ENCODE measurements at places on chromosomes 2 and 18.
A peak's percentile ranks its signal among the peaks of the same experiment; 100 is the strongest.

DNA sequence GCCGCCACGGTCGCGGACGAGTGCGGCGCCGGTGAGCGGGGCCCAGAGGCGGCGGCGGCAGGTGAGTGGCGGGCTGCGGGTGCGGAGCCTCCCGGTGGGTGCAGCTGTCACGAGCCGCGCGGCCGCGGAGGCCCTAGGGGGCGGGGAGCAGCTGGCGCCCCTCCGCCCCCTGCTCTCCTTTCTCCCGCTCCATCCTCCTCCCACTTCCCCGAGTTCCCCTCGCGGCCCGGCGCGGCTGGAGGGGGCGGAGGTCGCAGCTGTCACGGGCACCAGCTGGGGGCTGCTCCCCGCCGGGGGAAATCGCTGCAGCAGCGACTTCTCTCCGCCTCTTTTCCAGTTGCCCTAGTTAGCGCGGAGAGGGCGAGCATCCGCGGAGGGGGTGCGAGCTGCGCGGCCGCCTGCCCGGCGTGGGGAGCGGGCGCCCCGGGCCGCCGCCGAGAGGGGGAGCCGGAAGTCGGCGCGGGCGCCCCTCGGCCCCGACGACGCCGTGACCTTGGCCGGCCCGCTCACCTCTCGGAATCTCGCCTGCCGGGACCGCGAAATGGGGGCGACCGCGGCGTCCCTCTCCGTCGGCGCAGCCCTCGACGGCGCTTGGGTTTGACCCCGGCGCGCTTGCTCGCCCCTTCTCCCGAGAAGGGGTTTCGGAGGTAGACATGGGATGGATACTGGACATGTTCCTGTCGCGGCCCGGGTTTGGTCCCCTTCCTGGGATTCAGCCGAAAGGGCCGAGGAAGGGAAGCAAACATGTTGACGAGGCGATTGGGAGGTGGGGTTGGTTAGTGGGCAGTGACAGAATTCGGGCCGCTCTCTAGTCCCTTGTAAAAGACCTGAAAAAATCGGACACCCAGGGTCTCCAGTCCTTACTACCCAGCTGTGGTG, 727 bp downstream of the NCOA1 start:
- peak; percentile 47 for DNase-seq

GRCh38 chr2:207734264-207734635, 22.8 kb downstream of the CCNYL1 start:
- DNase-seq = no peak

DNA sequence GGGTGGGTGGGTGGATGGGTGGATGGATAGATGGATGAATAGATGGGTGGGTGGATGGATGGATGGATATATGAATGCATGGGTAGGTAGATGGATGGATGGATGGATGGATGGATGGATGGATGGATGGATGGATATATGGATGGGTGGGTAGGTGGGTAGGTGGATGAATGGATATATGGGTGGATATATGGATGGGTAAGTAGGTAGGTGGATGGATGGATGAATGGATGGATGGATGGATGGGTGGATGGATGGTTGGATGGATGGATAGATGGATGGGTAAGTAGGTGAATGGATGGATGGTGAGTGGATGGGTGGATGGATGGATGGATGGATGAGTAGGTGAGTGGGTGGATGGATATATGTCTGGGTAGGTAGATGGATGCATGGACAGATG, 36.1 kb downstream of the MCFD2 start:
- no peak for DNase-seq

GRCh38 chr2:227536445-227536844, 62.2 kb upstream of the SCYGR2 start:
- DNase-seq = no peak

- DNase-seq = no peak
These were observed 8.4 kb downstream of the POMC start for GRCh38 chr2:25159949-25160348.

- DNase-seq = no peak
These were observed 926 bp downstream of the SERPINB8 start for GRCh38 chr18:63970809-63971205.

GRCh38 chr2:239103125-239104098, 255.5 kb downstream of the TWIST2 start:
- DNase-seq = no peak

DNA sequence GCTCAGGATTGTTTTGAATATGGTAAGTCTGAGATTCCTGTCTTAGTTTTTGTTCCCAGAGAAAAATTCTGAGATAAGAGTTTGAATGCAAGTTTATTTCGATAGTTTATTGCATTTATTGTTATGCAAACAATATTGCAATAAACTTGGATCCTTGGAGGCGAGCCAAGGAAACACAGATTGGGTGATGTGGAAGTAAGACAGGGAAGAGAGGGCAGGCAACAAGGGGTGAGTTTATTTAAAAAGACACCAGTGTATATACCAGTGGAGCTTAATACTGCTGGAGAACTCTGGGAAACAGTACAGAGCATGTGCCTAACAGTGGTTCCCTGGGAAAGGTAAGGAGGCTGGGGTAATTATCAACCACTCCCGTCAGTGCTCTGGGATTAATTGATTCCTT, 87.5 kb upstream of the NEDD4L start:
- DNase-seq = no peak

DNA sequence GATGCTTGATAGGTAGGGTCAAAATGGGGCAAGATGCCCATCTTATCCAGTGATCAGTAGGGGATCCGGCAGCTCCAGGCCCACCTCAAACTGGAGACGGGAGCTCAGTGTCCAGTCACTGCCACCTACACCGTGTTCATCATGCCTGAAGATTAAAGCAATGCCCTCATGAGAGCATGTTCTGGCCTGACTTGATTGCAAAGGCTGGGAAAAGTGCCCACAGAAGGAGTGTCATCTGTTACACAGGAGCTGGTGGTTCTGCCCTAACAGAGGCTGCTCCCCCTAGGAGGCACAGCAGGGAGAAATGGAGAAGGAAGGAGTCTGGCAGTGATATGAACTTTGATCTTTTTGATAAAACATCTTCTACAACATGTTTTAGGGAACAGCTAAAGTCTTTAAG, 92.3 kb downstream of the CCBE1 start:
- no peak for DNase-seq

- DNase-seq = no peak
These were observed 34.0 kb upstream of the CTIF start for GRCh38 chr18:48504819-48505218.

GRCh38 chr2:98027538-98027937, 31.8 kb upstream of the TMEM131 start:
- DNase-seq = no peak

GRCh38 chr18:76803814-76804213, 18.5 kb upstream of the ZNF236 start:
- DNase-seq = peak; percentile 82

DNA sequence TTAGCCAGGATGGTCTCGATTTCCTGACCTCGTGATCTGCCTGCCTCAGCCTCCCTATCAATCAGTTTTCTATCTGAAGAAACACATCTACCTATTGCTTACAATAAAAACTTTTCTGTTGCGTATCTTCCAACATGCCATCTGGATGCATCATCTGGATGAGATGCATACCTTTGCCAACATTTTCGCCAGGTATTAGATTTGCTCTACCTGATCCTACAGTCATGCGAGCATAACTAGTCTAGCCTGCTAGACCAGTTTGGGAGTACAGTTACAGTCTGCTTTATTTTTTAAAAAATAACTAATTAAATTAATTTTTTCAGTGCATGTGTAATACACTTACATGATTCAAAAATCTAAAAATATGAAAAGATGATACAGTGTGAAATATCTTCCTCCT, 334.0 kb upstream of the MEX3C start:
- DNase-seq = no peak

DNA sequence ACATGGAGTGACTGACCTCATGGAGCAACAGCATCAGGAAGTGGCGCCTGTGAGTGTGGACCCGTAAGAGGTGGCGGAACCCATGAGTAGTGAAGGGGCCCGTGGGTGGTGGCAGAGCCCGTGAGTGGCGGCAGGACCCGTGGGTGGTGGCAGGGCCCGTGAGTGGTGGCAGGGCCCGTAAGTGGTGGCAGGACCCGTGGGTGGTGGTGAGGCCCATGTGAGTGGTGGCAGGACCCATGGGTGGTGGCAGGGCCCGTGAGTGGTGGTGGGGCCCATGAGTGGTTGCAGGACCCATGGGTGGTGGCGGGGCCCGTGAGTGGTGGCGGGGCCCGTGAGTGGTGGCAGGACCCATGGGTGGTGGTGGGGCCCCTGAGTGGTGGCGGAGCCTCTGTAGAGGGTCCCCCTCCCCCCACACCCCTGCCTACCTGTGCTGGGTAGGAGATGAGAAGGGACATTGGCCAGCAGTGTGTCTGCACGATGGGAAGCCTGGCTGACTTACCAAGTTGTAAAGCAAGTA, 407.7 kb upstream of the SALL3 start:
- DNase-seq = no peak

GRCh38 chr2:236608710-236609109, 39.1 kb downstream of the ACKR3 start:
- no peak for DNase-seq

DNA sequence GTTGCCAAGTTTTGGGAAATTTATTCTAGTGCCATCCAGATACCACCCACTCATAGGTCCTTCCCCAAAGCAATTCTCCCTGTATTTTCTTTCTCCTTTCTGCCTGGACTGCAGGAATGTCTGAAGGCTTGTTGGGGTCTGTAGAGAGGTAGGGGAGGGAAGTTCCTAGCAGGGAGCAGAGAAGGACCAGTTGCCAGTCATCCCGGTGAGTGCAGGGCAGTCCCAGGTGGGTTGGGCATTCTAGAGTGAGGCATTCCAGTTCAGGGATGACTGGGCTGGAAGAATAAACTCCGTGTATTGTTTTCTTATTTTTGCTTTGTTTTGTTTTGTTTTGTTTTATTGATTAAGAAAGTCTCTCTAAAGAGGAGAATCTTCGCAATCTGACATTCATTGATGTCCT, 58.1 kb downstream of the SPATS2L start:
- DNase-seq = no peak

All from activated CD4-positive, alpha-beta T cell treated with anti-CD3 and anti-CD28 coated beads, Interleukin-2, Interleukin-6, amounts not matched to agents 100 ng/mL and 50 ng/mL, durations not matched to agents 16 hours and 8 hours (primary cell).